ENCODE measurements at places on chromosomes 3 and 15. TPM values are rescaled to one million over a fixed set of nuclear protein-coding genes. Genes with fewer than 3 reads are reported as not detected.

The CCK gene
- total RNA-seq = not detected

The TM4SF4 gene
- not detected for total RNA-seq

The ZNF501 gene
- total RNA-seq = 4.9 TPM

The MYLK gene
- not detected for total RNA-seq

The COL6A5 gene
- not detected for total RNA-seq

The THAP10 gene
- 0.18 TPM for total RNA-seq

The ZNF445 gene
- 16.2 TPM for total RNA-seq

The LEKR1 gene
- 0.64 TPM for total RNA-seq

The EIF1B gene
- 76.4 TPM for total RNA-seq

DNA sequence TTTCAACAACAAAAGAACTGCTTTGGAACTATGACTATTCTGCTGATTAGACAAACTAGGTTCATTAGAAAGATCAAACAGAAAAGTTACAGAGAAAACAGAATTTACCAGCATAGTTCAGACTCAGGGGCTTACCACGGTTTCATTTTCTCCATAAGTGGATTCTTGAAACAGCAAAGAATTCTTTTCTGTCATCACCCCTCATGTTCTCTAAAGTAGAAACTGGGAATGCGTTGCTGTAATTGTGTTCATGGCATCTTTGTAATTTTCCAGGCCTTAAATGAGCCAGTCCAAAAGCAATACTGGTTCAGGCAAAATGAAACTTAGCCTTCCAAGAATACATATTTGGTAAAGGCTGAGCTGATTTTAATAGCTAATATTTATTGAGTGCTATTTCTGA lies 287.8 kb downstream of the CHL1 start:
- no peak for DNase-seq

DNA sequence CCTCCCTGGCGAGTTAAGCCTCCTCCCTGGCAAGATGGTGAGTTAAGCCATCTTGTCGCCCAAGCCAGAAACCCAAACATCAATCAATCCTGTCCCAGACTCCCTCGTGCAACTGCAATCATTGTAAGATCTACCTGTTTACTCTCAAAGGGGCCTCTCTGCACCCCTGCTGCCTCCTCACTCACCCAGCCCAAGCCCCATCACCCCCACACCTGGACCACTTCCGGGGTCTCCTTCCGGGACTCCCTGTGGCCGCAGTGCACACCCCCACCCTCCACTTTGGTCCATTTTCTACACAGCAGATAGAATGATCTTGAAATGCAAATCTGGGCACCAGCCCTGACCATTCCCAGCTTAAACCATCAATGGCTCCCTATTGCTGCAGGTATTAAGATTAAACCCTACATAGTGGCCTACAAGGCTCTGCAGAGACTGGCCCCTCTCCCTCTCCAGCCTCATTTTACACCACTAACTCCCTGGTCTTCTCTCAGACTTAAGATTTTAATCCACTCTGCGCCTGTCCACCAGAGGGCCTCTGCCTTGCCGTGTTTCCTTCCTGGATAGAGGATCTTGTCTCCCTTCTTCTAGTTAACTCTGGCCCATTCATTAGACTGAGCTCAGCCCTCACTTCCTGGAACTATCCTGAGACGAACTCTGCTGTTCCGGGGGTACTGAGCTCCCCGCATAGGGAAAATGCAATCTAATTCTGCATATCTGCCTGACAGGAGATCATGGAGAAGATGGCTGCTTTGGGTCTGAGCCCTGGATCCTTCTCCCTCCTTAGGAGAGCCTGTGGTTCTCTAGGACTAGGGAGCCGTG lies 41.9 kb upstream of the SLC6A1 start:
- no peak for DNase-seq

DNA sequence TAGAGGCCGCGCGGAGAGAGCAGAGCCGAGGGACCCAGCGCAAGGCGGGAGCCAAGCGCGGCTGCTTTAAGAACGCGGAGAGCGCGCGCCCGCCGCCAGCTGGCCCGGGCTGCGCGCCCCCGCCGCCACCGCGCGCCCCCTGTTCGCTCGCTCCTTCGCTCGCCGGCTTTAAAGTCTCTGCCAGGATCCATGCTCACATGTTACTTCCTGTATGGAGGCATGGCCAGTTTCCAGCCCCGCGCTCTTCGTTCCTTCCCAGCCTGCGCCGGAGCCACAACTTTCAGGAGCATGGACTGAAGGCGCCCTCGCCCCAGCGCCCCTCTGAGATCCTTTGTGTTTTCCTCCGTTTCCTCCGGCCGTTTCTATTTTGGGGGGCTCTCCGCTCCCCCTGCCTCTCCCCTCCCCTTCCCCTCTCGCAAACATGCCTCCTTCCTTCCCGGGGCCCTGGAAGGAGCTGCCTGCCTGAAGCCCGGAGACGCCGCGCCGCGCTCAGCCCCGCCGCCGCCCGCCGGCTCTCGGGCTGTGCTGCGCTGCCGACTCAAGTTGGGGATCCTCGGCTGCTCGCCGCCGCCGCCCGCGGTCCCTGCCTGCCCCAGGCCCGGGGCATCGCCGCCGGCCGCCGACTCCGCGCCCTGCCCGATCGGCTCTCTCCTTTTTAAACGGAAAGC lies at the start of gene PTPRG:
Gene PTPRG (plus strand): TSS at position 198 of the 668 bp plus-strand sequence. CDS start 717 bp downstream, outside the sequence.
- DNase-seq = no peak

DNA sequence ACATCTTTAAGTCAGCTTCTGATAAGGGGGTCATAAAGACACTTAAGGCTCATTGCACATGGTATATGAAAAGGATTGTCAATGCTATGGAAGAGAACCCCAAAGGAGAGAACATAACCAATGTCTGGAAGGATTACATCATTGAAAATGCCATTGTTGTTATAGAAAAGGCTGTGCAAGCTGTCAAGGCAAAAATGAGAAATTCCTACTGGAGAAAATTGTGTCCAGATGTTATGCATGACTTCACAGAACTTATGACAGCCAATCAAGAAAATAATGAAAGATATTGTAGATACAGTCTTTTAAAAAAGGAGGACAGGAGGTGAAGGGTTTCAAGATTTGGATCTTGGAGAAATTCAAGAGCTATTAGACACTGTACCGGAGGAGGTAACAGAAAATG lies 96.3 kb upstream of the MBNL1 start:
- DNase-seq = no peak

DNA sequence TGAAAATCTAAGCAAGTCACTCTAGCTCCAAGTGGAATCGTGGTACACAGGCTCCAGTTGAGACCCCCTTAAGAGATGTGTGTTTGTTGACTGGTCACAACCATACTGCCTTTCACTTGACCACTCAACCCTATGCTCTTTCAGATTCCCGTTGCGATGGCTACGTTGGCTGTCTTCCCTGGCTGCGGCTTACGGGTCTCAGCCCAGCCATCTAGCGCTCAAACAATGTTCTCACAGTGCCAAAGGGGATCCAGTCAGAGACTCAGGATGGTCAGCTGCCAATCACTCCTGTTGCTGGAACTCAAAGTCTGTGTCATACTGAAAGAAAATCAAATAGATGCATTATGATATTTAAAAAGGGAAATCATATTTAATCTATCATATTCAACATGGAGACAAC lies 237.6 kb downstream of the ITPR1 start:
- no peak for DNase-seq

GRCh38 chr3:36206956-36207580 lies 173.2 kb upstream of the STAC start:
- DNase-seq = no peak

DNA sequence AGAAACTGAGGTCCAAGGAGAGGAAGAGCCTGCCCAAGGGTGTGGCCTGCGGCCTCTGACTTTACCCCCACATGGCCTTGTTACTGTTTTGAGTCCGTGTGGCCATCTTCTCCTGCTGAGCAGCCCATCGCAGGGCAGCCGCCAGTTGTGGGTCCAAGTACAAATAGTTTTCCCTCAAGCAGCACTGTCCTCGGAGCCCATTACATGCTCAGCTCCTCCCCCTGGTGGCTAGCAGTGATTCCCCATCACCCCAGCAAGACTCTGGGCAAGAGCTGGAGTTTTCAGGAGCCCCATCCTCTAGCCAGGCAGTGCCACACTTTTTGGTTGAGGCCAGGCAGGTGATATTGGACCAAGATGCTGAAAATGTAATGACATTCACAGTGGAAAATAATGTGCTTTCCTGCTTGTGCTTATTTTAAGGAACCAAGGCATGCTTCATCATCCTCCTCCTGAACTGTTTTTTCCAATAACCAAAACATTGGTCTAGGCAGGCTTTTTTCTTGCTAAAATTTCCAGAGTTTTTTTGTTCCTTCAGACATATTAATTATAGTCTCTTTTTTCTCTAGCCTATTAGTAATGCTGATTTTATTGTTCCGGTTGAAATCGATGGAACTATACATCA lies 23.2 kb upstream of the VILL start:
- DNase-seq = peak; percentile 12

DNA sequence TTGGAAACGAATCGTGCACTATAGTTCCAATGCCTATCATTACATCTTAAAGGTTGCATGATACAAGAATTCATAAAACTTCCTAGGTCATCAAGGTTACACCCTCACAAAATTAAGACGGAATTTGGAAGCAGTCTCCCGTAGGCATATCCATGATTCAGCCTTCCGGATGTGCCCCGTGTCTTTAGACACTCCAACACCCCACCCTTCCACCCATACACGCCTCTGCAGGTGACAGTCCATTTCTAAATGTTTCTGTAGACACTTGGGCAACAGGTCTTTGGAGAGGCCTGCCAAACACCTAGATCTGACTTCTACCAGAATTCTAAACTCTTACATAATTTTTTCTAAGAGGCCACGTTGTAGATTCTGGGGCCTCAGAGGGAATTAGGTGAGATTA lies 49.8 kb downstream of the LDHAL6B start:
- no peak for DNase-seq

DNA sequence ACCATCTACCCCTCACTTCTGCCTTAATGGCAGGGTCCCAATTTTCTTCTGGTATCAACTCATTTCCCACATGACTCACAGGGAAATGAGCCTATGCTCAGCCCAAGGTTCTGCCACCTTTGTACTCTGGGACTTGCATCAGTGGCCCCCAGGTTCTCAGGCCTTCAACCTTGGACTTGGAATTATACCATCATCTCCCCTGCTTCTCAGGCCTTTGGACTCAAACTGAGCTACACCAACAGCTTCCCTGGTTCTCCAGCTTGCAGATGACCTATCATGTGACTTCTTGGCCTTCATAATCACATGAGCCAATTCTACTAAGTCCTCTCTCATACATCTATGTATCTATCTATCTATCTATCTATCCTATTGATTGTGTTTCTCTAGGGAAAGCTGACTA lies 149.5 kb downstream of the PLCH1 start:
- DNase-seq = no peak

- no peak for DNase-seq
Measured at GRCh38 chr15:64611085-64611725, 150.8 kb downstream of the ZNF609 start.

- DNase-seq = no peak
Measured at GRCh38 chr3:187762792-187763191, 17.5 kb upstream of the BCL6 start.

DNA sequence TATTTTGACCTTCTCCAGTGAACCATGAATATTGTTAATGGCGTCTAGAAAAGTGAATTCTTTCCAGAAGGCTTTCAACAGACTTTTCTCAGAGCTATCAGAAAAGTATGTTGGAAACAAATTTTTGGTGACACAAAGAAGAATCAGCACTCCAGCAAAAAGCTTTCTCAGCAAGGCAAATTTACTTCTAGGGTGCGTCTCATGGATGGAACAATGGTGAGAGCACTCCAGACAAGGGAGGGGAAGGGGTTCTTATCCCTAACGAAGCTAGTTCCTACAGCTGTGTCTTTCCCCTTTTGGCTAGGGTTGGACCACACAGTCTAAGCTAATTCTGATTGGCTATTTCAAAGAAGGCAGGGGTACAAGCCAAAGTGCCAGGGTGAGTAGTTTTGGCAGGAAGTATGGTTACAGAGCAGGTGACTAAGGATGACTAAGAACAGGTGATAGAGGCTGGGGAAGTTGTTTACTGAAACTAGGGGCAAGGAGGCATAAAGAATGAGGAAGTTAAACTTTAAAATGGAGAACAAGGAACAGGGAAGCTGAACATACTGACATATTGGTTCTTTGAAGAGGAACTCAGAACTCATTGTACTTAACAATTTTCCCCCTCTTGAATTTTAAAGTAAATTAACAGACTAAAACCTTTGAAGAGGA lies 959.8 kb downstream of the NAALADL2 start:
- DNase-seq = no peak

DNA sequence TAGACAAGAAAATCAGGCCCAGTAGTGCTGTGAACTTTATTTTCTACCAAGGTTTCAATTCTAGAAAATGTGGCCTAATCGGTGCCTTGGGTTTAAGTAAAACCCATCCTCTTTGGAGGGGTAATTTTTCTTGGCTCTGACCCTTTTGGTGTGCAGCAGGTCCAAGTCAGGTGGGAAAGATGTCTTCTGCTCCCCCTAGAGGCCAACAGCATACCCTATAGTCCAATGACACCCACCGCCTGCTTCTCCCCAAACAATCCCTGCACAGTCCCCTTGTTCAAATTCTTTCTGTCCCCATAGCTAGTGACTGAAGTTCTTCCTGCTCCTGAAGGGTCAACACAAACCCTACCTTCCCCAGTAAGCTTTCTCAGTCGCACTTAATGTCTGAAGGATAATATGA lies 261.8 kb upstream of the GOLGA6L4 start:
- no peak for DNase-seq

GRCh38 chr3:63328365-63328764 lies 50.3 kb downstream of the SYNPR start:
- no peak for DNase-seq

DNA sequence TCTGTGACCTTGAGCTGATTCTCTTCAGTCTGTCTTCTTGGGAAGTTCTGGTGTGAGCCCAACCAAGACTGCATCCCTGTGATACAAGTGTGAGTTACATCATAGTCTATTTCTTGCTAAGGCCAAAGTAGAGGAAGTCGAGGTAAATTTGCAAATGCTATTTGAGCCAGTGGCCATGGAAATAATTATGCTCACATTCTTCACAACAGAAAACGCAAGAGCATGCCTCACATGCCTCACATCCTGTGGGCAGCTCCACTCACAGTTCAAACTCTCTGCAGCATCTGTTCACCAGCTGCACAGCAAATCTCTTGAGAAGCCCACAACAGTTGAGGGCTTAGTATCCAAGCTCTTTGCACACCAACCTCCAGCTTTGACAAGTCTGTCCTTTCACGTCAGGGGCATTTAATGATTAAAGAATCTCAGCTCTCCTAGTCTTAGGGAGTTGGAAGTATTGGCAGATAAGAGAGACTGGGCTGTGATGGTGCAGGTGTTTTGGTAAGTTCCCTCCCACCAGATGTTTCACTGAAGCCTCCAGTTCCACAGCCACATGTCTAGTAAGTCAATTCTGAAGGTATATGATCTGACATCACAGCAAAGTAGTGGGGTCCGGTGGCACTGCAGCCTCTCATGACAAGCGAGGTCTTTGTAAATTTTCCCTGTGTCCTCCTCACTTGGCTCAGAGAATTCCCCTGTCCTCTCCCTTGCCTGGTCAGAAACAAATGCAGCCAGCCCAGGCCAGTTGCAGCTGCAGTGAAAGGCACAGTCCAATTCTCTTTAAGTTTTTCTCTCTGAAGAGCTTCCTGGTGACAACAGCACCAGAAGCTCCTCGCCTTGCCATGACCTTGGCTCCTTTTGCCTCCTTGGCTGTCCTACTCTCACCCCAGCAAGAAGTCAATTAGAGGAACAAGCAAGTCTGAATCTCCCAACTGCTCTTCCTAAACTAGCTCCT lies 166.1 kb downstream of the SSR3 start:
- no peak for DNase-seq

Data from CD8-positive, alpha-beta memory T cell (primary cell).